Prostate gland (tissue), 2 donors: ENCODE measurements at places on chromosomes 7 and 10. TPM values are rescaled to one million over a fixed set of nuclear protein-coding genes. Genes with fewer than 3 reads are reported as not detected.
A peak's percentile ranks its signal among the peaks of the same experiment; 100 is the strongest.

PLXDC2 gene
- total RNA-seq = 19.6 TPM

- no peak overlapping the region for H3K27ac ChIP-seq
- H3K36me3 ChIP-seq = no peaks in the 10 kb centered on the region
- no peak for DNase-seq
Observed at GRCh38 chr7:158097453-158098124, 490.0 kb downstream of the PTPRN2 start.

BLNK gene
- total RNA-seq = 8.2 TPM

DNA sequence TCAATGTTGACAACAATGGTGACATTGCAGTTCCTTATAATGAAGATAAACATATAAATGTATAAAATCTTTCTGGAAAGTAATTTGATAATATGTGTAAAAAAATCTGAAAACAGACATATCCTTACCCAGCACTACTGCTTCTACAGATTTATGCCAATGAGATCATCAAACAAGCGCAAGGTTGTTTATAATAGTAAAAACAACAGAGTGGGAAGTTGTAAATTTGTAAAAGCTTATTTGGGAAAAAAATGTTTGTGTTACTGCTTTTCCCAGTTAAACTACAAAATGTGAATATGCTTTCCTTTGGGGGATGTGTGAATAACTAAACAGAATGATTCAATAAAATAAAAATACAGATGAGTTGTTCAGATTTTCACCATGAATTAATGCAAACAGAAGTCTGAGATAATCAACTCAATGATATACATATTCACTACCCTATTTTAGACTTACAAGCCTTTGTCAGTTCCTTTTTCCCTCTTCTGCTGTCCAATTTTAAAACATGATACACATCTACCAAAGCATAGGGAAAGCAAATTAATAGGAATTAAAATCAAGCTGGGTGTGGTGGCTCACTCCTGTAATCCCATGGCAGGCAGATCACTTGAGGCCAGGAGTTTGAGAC, 82.1 kb downstream of the USP6NL start:
- no peaks in the 10 kb centered on the region for H3K27me3 ChIP-seq
- no peaks in the 10 kb centered on the region for H3K4me1 ChIP-seq
- no peaks in the 10 kb centered on the region for H3K36me3 ChIP-seq
- H3K4me3 ChIP-seq = no peak overlapping the region
- H3K27ac ChIP-seq = no peak overlapping the region
- no peak for DNase-seq

GRCh38 chr7:7972922-7973594, 4.5 kb downstream of the GLCCI1 start:
- H3K4me3 ChIP-seq = no peak overlapping the region
- no peak for DNase-seq
- no peaks in the 10 kb centered on the region for H3K4me1 ChIP-seq
- no peaks in the 10 kb centered on the region for H3K27me3 ChIP-seq
- no peak overlapping the region for H3K27ac ChIP-seq
- no peaks in the 10 kb centered on the region for H3K36me3 ChIP-seq

DNA sequence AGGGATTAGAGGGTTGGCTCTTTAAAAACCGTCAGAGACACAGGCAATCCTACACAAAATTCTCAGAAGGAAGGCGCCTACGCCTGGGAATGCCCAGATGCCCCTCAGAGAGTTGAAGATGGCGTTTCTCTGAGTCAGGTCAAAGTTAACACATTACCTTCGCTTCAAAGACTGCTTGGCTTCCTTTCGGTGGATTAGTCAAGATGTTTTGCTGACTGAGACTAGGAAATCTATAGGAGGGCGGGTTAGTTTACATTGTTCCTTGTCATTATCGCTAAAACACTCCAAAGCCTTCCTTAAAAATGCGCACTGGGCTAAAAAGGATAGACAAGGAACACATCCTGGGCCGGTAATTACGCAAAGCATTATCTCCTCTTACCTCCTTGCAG, 995 bp upstream of the CFTR start:
- H3K4me1 ChIP-seq = no peaks in the 10 kb centered on the region
- H3K27ac ChIP-seq = no peak overlapping the region
- DNase-seq = no peak

- no peaks in the 10 kb centered on the region for H3K36me3 ChIP-seq
- H3K4me3 ChIP-seq = no peak overlapping the region
- H3K27ac ChIP-seq = no peak overlapping the region
- no peak for DNase-seq
- H3K4me1 ChIP-seq = no peaks in the 10 kb centered on the region
Observed at GRCh38 chr7:13179011-13179582, 491.7 kb downstream of the ARL4A start.

DNA sequence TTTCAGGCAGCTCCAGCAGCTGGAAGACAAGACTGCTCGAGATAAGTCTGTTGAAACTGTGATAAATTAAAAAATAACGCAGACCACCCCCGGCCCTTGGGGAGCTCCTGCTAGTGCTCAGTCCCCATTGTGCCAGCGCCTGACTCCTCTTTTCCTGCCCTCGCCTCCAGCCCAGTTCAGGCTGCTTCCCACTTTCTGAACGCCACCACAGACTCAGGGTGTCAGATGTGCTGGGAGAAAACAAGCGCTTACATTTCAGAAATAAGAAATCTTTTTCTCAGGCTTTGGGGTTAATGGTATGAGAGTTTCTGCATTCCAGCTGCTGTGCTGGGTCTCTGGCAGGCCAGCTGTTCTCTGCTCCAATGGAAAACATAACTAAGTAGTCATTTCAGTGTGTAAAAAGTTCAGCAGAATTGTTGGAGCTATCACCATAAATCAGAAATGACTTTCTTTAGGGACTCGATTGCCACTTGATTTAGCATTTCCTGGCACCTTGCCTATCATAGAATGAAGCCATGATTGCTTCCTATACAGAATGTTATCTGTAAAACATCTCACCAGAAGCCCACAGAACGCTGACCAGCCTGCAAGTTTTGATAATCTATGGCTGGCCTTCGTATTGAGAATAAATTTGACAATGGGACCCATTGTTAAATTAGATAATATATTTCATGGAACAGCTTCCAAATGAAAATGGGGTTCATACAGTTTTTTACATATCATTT, 257.0 kb upstream of the ZNF32 start:
- H3K4me3 ChIP-seq = no peak overlapping the region
- H3K36me3 ChIP-seq = no peaks in the 10 kb centered on the region
- H3K4me1 ChIP-seq = no peaks in the 10 kb centered on the region
- H3K27ac ChIP-seq = no peak overlapping the region

- peak within 1 kb of the TSS; percentile 40 for H3K4me3 ChIP-seq
- H3K4me1 ChIP-seq = peaks cover 8% of the 10 kb centered on the region
- no peaks in the 10 kb centered on the region for H3K27me3 ChIP-seq
- no peak within 1 kb of the TSS for H3K27ac ChIP-seq
- no peak for DNase-seq
- H3K36me3 ChIP-seq = no peaks in the 10 kb centered on the region
Observed at GRCh38 chr7:954330-955238, at the start of gene ADAP1. TSS of gene ADAP1 (minus strand) at chr7:954680. CDS start at chr7:954477, 203 bp downstream.

PRRT4 gene
- total RNA-seq = 0.05 TPM

- no peaks in the 10 kb centered on the region for H3K4me1 ChIP-seq
- H3K36me3 ChIP-seq = no peaks in the 10 kb centered on the region
- DNase-seq = no peak
Observed at GRCh38 chr7:2131341-2131740, 101.4 kb downstream of the MAD1L1 start.

AQP1 gene
- 89.4 TPM for total RNA-seq
